ENCODE measurements at places on chromosomes 3 and 15. TPM values are rescaled to one million over a fixed set of nuclear protein-coding genes. Genes with fewer than 3 reads are reported as not detected.

GRCh38 chr3:138774529-138775253, 60.0 kb downstream of the PIK3CB start:
- H3K27ac ChIP-seq: no peak overlapping the region
- H3K4me1 ChIP-seq: peaks cover 25% of the 10 kb centered on the region
- no peaks in the 10 kb centered on the region for H3K27me3 ChIP-seq
- DNase-seq: peak; percentile 60
- H3K36me3 ChIP-seq: peaks cover 8% of the 10 kb centered on the region

- H3K36me3 ChIP-seq: no peaks in the 10 kb centered on the region
- DNase-seq: no peak
- H3K27me3 ChIP-seq: no peaks in the 10 kb centered on the region
- no peaks in the 10 kb centered on the region for H3K4me1 ChIP-seq
- no peak overlapping the region for H3K4me3 ChIP-seq
Measured at GRCh38 chr3:10775259-10775658, 40.8 kb upstream of the SLC6A11 start.

Gene AADAC
- not detected for total RNA-seq

- H3K4me1 ChIP-seq: peaks cover 36% of the 10 kb centered on the region
- no peaks in the 10 kb centered on the region for H3K36me3 ChIP-seq
- peak; percentile 75 for DNase-seq
- peak overlapping the region; percentile 85 for H3K27ac ChIP-seq
- H3K4me3 ChIP-seq: peak overlapping the region; percentile 76
Measured at GRCh38 chr3:9179826-9180763, 69.4 kb downstream of the SRGAP3 start.

DNA sequence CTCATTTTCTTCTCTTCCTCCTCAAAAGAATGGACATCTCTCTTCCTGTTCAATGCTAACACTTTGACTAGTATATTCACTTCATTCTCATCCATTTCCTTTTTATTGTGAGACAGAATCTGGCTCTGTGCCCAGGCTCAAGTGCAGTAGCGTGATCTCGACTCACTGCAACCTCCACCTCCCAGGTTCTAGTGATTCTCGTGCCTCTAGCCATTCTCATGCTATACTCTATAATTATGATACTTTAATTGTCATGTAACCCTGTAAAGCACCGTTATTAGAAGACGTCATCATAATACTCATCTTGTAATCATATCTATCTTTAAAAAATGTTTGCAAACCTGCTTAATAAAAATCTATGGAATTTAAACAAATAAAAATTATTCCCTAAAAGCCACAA, 107.0 kb downstream of the SHOX2 start:
- H3K4me1 ChIP-seq: no peaks in the 10 kb centered on the region
- no peak overlapping the region for H3K27ac ChIP-seq
- H3K27me3 ChIP-seq: no peaks in the 10 kb centered on the region
- no peak overlapping the region for H3K4me3 ChIP-seq
- H3K36me3 ChIP-seq: no peaks in the 10 kb centered on the region
- no peak for DNase-seq

Gene ZNF609
- total RNA-seq: 63.9 TPM

GRCh38 chr3:190566043-190566933, 52.4 kb downstream of the IL1RAP start:
- peak overlapping the region; percentile 94 for H3K27ac ChIP-seq
- H3K27me3 ChIP-seq: no peaks in the 10 kb centered on the region
- peaks cover 47% of the 10 kb centered on the region for H3K36me3 ChIP-seq
- peaks cover 69% of the 10 kb centered on the region for H3K4me1 ChIP-seq
- peak overlapping the region; percentile 41 for H3K4me3 ChIP-seq

Gene KNG1
- total RNA-seq: not detected

Gene C3orf80
- total RNA-seq: 0.07 TPM

- no peaks in the 10 kb centered on the region for H3K27me3 ChIP-seq
- no peak overlapping the region for H3K4me3 ChIP-seq
- H3K36me3 ChIP-seq: no peaks in the 10 kb centered on the region
- H3K27ac ChIP-seq: no peak overlapping the region
- DNase-seq: peak; percentile 20
- no peaks in the 10 kb centered on the region for H3K4me1 ChIP-seq
Measured at GRCh38 chr15:93707751-93708150, 523.6 kb upstream of the MCTP2 start.

GRCh38 chr3:149603126-149604074, 54.4 kb downstream of the WWTR1 start:
- no peaks in the 10 kb centered on the region for H3K36me3 ChIP-seq
- H3K4me3 ChIP-seq: no peak overlapping the region
- H3K4me1 ChIP-seq: no peaks in the 10 kb centered on the region
- H3K27me3 ChIP-seq: peaks cover 4% of the 10 kb centered on the region

Gene C2CD4A
- 0.05 TPM for total RNA-seq

DNA sequence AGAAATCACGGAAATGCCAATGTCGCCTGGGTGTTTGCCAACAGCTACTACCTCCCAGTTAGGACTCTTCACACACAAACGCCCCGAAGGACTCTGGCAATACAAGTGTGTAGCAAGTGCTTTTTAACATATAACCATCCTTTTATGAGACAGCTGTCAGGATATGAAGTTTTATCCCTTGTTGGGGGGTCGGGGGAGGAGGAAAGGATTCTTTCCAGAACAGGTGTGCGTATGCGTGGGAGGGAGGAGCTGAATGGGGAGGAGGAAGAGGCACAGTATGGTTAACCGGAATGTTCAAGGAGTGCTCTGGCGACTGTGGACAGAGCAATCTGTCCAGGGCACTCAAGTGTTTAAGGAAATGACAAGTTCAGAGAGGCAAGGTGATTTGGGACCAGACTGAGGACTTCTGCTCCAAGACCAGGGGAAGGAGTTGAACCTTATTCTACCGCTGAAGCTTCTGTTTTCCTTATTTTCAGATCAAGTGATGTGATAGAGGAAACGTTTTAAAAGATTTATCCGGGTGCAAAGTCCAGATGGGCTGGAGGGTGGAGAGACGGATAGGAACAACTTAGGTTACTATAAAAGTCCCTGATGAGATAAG, 1.3 kb downstream of the TSPAN3 start:
- H3K27ac ChIP-seq: peak overlapping the region; percentile 64
- H3K27me3 ChIP-seq: peaks cover 16% of the 10 kb centered on the region
- H3K4me1 ChIP-seq: peaks cover 33% of the 10 kb centered on the region
- H3K4me3 ChIP-seq: peak overlapping the region; percentile 89

Data from activated CD4-positive, alpha-beta T cell treated with anti-CD3 and anti-CD28 coated beads, Interleukin-2, amount 10 ng/mL, durations not matched to agents 24 days and 14 days (primary cell).